ENCODE measurements at places on chromosomes 5 and 9.
A peak's percentile ranks its signal among the peaks of the same experiment; 100 is the strongest.

DNA sequence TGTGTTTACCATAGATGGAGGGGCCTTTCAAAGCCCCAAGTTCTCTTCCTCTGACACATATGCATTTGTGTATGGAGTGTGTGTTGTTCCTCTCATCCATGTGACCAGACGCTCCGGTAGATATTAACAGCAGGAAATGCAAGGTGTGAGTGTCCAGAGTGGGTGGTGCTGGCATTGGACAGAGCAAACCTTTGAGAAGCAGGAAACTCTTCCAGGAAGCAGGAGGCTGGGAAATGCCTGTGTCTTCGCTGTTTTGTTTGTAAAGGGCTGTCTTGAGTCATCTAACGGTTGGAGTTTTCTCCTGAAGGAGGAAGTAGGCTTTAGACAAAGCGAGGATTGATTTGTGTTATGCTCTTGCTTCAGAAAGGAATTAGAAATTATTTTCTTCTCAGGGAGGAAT is 370.9 kb downstream of the PLK2 start:
- no peak for DNase-seq

DNA sequence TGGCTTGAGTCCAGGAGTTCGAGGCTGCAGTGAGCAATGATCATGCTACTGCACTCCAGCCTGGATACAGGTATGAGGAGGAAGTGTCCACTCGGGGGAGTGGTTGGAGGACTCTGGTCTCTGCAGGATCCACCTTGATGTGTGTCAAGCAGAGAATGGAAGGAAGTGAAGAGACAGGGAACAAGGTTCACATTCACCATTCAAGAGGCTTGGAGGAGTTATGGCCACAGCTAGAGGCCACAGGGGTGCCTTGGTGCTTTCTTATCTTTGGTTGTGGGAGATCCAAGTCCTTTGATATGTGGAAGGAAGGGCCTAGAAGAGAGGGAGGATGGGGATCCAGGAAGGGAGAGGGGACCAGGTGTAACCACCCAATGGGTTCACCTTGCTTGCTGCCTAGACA is 5.4 kb upstream of the CERCAM start:
- no peak for DNase-seq

- DNase-seq = no peak
These were observed 51.3 kb upstream of the ASTN2 start for GRCh38 chr9:117466111-117466510.

DNA sequence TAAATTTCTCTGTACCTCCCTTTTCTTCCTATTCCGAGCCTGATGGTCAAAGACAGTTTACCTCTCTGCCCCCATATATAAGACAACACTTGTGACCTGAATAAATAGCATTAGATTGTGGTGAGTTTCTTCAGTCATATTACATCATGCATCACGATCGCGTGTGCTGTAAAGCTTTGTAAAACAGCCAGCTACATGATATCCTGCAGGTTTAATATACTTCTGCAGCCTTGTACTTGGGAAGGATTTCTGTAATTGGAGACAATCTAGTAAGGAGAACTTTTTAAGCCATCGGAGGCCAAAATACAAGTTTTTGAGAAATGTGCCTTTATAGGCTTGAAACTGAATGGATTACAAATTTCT is 711.8 kb upstream of the WWC1 start:
- no peak for DNase-seq

DNA sequence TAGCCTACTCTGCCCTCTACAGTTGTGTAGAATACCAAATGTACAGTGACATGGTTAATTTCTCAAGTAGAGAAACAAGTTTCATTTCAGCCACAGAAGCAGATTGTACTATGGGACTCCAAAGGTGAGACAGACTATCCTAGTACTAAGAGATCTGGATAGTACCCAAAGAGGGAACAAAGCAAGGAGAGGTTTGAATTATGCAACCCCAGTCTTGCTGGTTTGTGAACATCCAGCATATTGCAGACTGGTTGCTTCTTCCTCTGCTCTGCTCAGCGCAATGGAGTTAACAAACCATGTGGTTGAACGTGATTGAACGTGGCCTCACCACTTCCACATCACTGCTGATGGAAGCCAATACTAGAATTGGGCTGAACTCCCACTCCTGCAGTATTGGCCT is 43.3 kb upstream of the ALDOB start:
- DNase-seq = no peak

DNA sequence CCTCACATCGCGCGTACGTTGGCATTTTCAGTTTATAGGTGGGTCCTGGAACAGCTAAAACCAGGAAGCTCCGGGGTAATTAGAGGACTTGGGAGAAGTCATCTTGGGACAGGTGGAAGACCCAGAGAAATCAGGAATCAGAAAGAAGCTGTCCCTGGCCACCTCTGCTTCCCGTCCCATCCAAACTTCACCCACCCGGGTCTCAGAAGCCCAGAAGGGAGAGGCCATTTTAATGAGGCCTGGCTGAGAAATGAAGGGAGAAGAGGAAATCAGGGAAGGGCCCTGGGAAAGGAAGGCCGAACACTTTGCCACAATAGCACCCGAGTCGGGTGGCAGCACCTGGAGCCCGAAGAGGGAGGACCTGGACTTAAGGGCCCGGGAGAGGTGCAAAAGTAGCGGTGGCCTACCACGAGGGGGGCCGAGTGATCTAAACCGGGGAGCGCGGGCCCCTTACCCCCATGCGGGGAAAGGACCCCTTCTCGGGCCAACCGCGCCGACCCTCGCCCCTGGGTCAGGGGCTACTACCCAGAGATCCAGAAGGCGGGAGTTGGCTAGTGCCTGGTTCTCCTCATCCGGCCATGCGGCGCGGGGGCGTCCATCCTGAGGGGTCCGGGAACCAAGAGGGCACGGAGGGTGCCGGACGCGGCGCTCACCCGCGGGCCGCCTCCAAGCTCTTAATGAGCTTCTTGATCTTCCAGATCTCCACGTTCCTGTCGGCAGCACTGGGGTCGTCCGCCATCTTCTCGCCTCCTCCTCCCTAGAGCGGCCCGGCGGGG is 668 bp downstream of the ETF1 start:
- DNase-seq = no peak

GRCh38 chr5:112930082-112930344 is 8.0 kb upstream of the REEP5 start:
- peak; percentile 37 for DNase-seq

DNA sequence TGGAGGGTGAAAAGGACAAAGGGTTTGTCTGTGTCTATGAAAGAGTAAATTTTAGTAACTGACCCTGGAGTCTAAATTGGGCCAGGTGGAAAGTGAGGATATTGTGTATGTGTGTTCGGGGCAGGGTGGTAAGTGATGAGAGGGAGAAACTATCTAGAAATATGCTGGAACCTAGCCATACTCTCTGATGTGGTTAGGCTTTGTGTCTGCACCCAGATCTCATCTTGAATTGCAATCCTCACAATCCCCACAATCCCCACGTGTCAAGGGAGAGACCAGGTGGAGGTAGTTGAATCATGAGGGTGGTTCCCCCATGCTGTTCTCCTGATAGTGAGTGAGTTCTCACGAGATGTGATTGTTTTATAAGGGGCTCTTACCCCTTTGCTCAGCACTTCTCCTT is 60.6 kb downstream of the COMMD10 start:
- no peak for DNase-seq

GRCh38 chr5:76175821-76176403 is 92.7 kb downstream of the SV2C start:
- DNase-seq = peak; percentile 60

DNA sequence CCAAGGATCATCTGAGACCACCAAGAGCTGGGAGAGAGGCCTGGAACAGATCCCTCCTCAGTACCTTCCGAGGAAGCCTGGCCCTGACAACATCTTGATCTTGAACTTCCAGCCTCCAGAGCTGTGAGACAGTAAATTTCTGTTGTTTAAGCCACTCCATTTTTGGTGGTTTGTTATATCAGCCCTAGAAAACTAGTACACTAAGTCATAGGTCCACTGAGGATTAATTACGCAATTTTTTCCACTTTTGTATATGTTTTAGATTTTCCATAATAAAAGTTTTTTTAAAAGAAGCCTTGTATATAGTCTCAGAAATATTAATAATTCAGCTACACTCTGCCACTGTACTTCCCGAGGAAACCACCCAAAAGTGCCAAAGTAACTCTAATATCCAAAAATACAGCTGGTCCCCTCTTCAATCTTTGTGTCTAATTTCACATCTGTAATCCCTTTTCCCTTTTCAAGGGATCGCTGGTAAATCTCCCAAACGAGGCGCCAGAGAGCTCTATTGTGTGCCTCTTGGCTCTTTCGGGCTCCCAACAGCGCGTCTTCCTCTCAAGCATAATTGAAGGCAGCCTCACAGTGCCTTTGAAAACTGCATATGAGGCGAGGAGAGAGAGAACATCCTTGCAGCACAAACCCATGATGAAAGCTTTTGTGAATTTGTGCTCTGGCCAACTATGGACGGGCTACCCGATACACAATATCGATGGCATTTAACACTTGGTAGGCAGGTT is 32.7 kb downstream of the PRUNE2 start:
- DNase-seq = no peak

GRCh38 chr5:122183098-122183787 is 53.9 kb downstream of the ZNF474 start:
- DNase-seq = no peak

GRCh38 chr5:171275841-171276544 is 33.1 kb upstream of the TLX3 start:
- no peak for DNase-seq

DNA sequence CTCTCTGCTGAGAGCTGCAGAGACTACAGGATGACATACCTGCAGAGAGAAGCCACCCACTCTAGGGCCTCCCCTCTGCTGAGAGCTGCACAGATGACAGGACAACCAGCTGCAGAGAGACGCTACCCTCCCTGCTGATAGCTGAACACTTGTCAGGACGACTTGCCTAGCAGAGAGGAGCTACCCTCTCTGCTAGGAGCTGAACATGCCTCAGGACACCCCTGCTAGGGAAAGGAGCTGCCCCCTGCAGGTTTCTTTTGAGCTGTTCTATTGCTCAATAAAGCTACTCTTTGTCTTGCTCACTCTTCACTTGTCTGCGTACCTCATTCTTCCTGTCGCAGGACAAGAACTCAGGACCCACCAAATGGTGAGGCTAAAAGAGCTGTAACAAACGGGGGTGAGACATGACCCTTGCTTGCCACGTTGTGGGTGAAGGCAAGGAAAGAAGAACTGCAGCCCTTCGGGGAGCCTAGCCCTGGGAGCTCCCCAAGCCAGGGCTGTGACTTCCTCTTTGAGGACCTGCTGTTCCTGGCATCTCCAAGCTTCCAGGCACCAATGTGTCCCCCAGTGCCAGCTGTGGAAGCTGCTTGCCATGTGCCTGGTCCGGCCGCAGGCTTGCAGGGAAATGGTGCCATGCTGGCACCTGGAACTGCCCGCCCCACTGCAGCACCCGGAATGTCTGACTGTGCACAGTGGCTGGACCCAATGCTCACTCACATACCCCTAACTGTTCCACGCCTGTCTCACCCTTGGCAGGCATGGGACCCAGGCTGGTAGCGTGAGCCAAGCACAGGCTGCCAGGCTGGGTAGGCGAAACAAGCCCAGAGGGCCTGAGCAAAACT is 5.1 kb upstream of the TESK1 start:
- DNase-seq = no peak
